ENCODE measurements at places on chromosomes 4 and X. TPM values are rescaled to one million over a fixed set of nuclear protein-coding genes. Genes with fewer than 3 reads are reported as not detected.

TRAM1L1 gene
- 0.43 TPM for total RNA-seq

GRIA2 gene
- total RNA-seq, result not detected

PLK4 gene
- total RNA-seq, result 1.1 TPM

NAA11 gene
- total RNA-seq, result not detected
